ENCODE measurements at places on chromosomes 11 and 22. TPM values are rescaled to one million over a fixed set of nuclear protein-coding genes. Genes with fewer than 3 reads are reported as not detected.

DNA sequence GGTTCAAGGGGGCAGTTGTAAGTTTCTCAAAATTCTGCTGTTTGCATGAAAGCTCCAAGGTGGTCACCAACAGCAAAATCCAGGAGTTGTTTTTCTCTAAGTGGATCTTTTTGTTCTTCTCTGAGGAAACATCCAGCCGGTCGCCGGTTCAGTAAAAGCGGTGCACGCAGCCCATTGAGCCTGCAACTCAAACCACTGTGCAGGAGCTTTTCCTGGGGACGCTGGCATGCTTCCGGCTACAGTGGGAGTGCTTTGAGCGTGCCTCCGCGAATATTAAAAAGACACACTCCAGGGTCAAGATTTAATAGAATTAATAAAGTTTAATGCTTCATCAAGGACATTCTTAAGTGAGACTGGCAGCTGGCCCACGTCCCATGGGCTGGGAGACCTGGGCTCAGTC, 25.4 kb downstream of the IGF2 start:
- no peak for DNase-seq

DNA sequence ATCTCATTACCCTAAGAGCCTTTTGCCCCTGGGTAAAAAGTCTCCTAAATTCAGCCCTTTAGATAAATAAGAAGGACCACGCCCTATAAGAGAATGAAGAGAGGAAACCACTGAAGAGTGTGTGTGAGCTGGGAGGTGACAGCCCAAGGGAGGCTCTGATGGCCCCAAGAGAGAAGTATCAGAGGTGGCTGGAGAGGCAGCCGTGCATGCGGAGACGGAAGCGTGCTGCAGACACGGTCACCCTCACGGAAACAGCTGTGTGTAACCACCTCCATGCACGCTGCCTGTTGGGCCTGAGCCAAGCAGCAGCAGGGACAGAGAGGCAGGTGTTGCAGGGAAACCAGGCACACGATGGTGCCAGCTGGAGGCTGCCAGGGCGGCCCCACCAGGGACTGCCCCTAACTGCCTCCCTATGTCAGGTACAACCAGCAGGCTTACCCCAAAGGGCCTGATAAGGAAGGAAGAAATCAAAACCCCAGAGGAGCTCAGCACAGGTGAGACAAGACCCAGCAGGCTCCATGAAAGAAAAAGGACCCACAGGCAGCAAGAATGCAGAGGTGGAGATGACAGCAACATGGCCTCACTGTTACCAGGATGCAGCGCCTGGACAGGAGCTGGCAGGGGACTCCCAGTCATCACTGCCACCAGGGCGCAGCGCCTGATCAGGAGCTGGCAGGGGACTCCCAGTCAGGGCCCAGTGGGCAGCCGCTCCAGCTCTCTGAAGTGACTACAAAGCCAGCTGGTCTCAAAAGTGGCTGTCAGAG, 7.8 kb downstream of the LARGE2 start:
- DNase-seq, result no peak

GRCh38 chr22:44118645-44119315, 61.9 kb upstream of the PARVG start:
- DNase-seq, result no peak

- no peak for DNase-seq
Measured at GRCh38 chr11:69467196-69467595, 14.3 kb upstream of the LINC01488 start.

DNA sequence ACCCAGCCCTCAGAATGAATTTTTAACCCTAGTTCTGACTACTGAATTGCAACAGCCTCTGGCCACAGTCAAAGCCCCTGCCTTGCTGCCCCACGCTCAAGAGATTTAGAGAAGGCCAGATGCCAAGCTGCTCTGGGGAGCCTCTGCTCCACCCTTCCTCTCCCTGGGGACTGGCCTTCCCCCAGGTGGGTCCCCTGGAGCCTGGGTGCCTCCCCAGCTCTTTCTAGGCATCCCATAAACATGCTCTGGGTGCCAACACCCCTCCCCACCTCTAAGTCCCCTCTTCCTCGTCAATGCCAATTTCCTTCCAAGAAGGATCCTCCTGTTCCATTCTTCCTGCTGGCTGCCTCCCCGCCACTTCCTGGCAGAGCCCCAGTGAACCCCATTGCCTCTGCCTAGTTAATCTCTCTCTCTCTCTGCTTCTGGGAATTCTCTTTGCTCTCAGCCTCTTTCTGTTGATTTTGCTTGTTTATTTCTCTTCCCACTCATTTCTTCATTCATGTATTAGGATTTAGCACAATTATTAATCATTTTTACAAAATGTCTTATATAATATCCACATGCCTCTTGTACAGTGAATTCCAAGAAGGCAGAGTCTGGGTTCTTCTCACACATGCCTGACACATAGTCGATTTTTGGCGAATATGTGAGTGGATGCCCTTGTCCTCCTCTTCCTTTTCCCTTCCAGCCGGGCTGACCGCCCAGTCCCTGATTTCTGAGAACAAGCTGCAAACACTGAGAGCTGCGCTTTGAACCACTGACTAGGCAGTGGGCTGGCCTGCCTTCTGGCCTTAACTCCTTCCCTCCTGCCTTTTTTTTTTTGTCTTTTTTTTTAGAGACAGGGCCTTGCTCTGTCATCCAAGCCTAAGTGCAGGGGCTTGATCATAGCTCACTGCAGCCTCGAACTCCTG, 17.5 kb downstream of the UQCR10 start:
- no peak for DNase-seq

GRCh38 chr11:4643076-4643475, 706 bp upstream of the OR51E1 start:
- no peak for DNase-seq

DNA sequence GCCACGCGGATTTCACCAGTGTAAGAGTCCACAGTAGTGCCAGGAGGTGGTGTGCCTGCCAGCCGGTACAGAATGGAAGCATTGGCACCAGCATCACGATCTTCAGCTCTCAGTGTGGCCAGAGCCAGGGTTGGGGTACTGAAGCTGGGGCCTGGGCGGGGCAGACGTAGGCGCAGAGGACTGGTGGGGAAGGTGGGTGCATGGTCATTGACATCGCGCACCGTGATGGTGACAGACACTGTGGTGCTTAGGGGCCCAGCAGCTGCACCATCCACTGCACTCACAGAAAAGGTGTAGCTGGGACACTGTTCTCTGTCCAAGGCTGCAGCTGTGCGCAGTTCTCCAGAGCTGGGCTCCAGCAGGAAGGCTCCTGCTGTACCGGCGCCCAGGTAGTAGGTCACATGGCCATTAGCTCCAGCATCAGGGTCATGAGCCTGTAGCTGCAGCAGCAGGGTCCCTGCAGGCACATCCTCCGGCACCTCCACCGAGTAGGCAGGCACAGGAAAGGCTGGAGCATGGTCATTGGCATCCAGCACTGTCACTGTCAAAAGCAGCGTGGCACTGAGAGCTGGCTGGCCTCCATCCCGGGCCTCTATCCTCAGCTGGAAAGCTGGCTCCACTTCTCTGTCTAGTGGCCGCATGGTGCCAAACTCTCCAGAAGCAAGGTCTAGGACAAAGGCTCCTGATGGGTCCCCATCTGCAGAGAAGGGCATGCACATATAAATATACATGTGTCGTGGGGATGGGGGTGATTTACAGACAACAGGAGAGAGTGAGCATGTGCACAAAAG, 7.9 kb upstream of the TPP1 start:
- no peak for DNase-seq

- no peak for DNase-seq
Measured at GRCh38 chr11:115869780-115870431, 365.7 kb upstream of the CADM1 start.

- no peak for DNase-seq
Measured at GRCh38 chr11:57421805-57422204, 5.1 kb downstream of the SLC43A3 start.

DNA sequence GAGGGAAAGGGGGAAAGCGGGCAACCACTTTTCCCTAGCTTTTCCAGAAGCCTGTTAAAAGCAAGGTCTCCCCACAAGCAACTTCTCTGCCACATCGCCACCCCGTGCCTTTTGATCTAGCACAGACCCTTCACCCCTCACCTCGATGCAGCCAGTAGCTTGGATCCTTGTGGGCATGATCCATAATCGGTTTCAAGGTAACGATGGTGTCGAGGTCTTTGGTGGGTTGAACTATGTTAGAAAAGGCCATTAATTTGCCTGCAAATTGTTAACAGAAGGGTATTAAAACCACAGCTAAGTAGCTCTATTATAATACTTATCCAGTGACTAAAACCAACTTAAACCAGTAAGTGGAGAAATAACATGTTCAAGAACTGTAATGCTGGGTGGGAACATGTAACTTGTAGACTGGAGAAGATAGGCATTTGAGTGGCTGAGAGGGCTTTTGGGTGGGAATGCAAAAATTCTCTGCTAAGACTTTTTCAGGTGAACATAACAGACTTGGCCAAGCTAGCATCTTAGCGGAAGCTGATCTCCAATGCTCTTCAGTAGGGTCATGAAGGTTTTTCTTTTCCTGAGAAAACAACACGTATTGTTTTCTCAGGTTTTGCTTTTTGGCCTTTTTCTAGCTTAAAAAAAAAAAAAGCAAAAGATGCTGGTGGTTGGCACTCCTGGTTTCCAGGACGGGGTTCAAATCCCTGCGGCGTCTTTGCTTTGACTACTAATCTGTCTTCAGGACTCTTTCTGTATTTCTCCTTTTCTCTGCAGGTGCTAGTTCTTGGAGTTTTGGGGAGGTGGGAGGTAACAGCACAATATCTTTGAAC, 6.8 kb downstream of the MALAT1 start:
- no peak for DNase-seq

GRCh38 chr22:46984751-46985506, 222.5 kb downstream of the TBC1D22A start:
- no peak for DNase-seq

Gene TCN2
- 7.9 TPM for total RNA-seq

Gene CWF19L2
- 39.2 TPM for total RNA-seq

Gene MAJIN
- not detected for total RNA-seq

Gene MIOX
- total RNA-seq, result not detected

Gene GLYATL1B
- not detected for total RNA-seq

Gene AIFM3
- 0.53 TPM for total RNA-seq
